HCT116 (cell line): ENCODE measurements at places on chromosomes 2 and 18. TPM values are rescaled to one million over a fixed set of nuclear protein-coding genes. Genes with fewer than 3 reads are reported as not detected.

SERPINB2 gene
- not detected for total RNA-seq

CCDC68 gene
- 6.6 TPM for total RNA-seq

DNA sequence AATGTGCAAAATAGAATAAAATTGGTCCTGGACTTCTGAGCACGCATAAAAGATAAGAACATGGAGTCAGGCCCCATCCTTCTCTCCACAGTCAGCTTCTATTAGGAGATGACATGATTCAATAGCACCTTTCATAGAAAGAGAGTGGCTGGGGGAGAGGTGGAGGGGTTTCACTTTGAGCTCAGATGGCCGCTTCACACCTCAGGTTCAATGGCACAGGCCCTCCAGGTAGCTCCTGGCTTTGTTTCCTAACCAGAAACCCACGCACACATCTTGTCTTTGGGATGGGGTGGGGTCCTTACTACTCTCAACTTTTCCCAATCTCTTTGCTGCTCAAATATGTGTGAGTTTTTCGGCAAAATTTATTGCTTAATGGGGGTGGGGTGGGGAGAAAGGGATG is 332.3 kb downstream of the CLIP4 start:
- DNase-seq, result no peak

GRCh38 chr2:138615257-138615656 is 113.7 kb downstream of the SPOPL start:
- no peak for DNase-seq

- no peak for DNase-seq
Observed at GRCh38 chr2:122939796-122940195, 1085.3 kb upstream of the CNTNAP5 start.

- no peak for DNase-seq
Observed at GRCh38 chr18:23718243-23718720, 29.0 kb downstream of the LAMA3 start.

- DNase-seq, result no peak
Observed at GRCh38 chr2:73217160-73217559, 3.1 kb downstream of the SMYD5 start.

GRCh38 chr2:177604271-177605065 is 211.9 kb downstream of the AGPS start:
- DNase-seq, result peak; percentile 53

DNA sequence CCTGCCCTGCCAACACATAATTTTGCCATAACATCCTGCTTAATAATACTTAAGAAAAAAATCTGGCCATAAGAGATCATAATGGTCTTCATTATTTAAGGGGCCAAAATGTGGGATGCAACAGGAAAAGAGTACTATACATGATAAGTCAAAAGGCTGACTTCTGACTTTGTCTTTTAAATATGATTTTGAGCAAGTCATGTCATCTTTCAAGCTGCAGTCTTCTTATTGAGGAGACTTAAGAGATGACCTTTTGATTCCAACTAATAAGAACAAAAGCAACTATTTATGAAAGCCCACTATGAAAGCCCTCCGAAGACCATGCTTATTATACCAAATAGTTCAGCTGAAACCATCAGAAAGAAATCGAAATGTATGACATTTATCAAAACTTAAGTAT is 41.6 kb downstream of the PUM2 start:
- no peak for DNase-seq

- DNase-seq, result no peak
Observed at GRCh38 chr2:84478867-84479266, 19.8 kb upstream of the SUCLG1 start.

DNA sequence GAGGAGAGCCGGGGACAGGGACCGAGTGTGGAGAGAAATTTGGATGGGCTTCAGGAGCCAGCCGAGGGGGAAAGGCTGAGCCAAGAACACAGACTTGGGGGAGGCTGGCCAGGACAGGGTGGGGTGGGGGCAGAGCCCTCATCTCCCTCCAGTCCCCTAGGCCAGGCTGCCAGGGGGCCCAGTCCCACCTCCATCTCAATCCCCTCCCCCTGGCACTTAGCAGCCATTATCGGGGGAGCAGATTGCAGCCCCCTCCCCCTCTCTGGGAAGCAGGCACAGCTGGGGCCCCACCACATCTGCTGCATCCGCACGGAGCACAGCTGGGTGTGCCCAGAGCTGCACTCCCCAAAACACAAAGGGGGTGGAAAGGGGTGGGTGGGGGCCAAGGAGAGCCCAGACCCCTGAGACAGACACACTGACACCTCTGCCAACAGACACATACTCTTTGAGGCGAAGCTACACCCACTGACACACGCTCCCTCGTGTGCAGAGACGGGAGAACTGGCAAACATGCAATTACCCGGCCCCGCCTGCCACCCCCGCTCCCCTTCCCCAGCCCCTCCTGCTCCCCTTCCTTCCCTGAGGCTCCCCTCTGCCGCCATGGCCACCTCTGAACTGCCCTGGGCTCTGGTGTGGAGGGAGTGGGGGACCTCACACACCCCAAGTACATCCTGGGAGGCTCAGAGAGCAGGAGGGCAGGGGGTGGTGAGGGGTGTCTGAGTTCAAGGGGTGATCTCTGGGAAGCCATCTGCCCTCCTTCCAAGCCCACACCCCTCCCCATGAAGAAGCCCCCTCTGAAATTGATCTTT is 5.1 kb upstream of the ASIC4 start:
- no peak for DNase-seq

DNA sequence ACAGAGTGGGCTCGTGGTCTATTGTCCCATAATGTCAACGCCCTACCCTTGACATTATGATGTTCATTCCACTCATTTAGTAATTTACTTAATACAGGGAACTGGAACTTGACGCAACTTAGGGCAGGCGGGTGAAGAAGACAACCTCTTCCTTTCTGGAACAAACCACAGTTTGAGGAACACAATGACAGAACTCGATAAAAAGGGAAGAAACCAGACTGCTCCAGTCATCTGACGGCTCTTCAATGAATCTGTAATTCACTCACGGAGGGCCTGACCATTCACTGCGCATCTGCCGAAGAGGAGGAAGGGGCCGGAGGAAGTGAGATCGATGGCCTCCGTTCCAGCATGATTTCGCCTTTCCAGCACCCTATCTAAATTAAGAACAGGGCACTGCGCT is 83.2 kb downstream of the BCL2 start:
- no peak for DNase-seq

- DNase-seq, result no peak
Observed at GRCh38 chr2:237041231-237041630, 44.5 kb upstream of the COPS8 start.

GRCh38 chr2:54394392-54394791 is 61.7 kb upstream of the SPTBN1 start:
- DNase-seq, result no peak

- no peak for DNase-seq
Observed at GRCh38 chr18:1438967-1439366, 534.3 kb downstream of the ADCYAP1 start.

DNA sequence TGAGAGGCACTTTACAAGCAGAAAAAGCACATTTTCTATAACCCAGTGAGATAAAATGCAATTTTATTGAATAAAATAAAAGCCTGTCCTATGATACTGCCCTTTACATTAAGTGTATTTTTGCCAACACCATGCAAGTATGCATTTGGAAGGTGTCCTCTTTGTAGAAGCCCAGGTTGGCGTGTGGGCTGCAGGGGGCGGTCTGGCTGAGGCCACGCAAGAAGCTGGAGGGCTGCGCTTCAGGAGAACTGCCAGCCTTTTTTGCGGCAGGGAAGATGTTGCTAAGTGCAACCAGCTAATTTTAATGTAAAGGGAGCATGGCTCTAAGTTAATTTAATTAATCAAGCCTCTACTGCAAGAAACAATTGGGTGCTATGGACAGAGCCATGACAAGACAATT is 562.8 kb upstream of the SALL3 start:
- no peak for DNase-seq

DNA sequence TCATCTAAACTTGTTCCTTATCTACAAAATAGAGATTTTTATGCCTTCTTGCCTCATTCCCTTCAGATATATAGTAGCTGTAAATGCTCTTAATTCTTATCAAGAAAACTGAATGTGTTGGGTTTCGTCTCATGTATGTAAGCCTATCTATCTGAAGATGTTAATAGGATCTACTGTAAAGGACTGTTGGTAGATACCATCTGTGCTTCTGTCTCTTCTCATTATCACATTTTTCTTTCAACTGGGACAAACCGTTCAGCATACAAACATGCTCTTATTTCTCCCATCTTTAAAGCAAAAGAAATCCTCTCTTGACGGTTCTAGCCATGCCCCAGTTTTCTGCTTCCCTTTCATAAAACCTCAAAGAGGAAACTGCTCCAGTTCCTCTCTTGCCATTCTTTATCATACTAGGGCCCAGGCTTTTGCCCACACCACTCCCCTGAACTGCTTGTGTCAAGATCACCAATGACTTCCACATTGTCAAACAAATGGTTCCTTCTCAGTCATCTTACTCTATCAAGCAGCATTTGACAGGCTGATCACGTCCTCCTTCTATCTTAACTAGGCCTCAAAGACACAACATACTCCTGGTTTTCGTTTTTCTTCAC is 88.7 kb downstream of the ARHGEF33 start:
- no peak for DNase-seq

ACMSD gene
- not detected for total RNA-seq

HOXD13 gene
- total RNA-seq, result not detected
